ENCODE measurements at places on chromosomes 12 and 14.
A peak's percentile ranks its signal among the peaks of the same experiment; 100 is the strongest.

DNA sequence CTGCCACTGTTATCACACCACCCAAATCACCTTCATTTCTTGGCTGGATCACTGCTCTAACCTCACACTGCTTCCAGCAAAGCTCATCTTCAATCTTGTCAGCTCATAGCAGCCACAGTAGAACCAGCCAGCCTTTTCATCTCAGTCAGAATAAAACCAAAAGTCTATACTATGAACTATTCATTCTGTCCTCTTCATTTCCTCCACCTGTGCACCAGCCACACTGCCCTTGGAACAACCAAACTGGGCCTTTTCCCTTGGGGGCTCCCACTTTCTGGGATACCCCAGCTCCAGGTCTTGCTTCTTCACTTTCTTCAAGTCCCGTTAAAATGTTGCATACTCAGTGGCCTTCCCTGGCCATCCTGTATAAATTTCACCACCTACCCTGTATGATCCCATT, 234.4 kb upstream of the DAAM1 start:
- no peak for DNase-seq

DNA sequence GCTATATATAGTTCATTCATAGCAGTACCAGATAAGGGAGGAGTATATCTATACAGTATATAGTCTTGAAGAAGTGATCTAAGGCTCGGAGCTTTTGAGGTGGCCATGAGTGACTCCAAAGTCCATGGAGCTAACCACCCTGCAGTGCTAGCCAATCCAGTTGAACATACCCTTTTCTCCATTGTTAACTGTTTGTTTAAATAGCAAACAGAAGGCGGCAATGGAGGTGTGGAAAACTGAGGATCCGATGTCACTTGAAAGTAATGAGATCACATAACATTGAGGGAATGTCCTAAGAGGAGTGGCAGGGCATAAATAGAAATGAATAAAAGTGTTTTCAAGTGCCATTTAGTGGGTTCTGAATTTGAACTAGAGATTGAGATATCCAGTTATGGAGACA, 12.4 kb upstream of the SNAPC1 start:
- no peak for DNase-seq

DNA sequence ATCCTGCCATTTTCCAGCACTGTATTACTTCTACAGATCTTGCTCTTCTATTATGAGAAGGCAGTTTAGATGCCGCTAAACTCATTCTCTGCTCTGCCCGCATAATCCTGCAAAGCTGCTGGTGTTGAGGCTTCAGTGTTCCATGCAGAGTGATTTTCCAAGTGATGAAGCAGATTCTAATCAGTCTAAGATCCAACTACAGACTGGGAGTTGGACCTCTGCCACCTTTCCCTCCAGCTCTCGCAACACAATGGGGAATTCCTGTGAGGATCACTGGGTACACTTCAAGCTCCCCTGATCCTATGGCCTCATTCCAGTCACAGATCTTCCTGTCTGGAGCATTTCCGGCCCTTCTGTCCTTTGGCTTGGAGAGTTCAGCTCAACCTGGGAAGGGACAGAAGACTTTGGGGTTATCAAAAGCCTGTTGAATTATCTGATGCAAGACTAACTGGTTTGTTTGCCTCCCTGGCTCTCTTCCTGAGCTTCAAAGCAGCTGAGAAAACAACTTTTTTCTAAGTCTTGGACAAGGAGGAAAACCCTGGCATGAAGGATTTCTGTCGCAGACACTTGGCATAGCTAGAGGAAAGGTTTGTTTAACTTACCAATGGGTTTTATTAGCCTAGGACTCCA, 333.9 kb downstream of the ZFP36L1 start:
- DNase-seq = peak; percentile 95

- DNase-seq = no peak
Measured at GRCh38 chr12:4148418-4149056, 125.0 kb upstream of the CCND2 start.

- DNase-seq = no peak
Measured at GRCh38 chr14:34946699-34947098, 36.1 kb upstream of the SRP54 start.

- no peak for DNase-seq
Measured at GRCh38 chr14:23300687-23301223, 1.9 kb downstream of the PPP1R3E start.

DNA sequence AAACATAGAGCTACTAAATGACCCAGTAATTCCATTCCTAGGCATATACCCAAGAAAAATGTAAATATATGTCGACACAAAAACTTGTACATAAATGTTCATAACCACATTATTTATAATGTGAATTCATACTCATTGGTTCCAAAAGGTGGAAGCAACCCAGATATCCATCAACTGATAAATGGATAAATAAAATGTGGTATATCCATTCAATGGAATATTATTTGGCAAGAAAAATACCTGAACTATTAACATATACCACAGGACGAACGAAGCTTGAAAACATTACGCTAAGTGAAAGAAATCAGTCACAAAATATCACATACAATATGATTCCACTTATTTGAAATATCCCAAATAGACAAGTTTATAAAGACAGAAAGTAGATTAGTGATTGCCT, 99.0 kb upstream of the SOX5 start:
- DNase-seq = no peak

DNA sequence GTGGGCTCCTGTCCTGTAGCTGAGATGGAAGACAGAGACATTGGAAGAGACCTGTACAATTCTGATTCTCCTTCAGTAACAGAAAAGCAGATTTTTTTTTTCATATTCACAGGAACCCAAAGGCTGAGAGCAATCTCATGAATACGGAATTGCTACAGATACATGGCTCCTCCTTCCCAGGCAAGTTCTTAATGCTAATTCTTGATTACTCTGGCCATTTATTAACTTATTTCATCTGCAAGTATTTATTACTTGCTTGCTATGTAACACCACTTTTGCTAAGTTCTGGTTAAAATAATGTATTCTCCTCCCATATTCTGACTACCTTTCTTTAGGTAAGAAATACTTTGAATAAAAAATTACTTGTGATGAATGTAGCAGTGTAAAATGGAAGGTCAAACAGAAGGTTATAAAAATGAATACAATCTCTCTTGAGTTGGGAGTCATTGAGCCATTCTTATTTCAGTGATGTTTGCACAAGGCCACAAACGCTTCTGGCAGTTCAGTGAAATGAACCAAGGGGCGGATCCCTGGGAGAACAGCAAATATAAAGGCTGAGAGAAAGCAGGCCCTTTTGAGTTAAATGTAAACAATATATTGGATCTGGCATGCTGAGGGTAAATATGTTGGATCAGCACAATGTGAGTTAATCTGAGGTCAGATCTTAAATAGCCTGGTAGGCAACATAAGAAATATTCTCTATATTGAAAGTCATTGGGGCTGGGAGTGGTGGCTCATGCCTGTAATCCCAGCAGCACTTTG, 37.6 kb downstream of the MUCL1 start:
- DNase-seq = no peak

- DNase-seq = peak; percentile 58
Measured at GRCh38 chr14:30214461-30215090, 286.9 kb upstream of the PRKD1 start.

GRCh38 chr12:76863005-76863670, 15.7 kb downstream of the CSRP2 start:
- DNase-seq = peak; percentile 93

DNA sequence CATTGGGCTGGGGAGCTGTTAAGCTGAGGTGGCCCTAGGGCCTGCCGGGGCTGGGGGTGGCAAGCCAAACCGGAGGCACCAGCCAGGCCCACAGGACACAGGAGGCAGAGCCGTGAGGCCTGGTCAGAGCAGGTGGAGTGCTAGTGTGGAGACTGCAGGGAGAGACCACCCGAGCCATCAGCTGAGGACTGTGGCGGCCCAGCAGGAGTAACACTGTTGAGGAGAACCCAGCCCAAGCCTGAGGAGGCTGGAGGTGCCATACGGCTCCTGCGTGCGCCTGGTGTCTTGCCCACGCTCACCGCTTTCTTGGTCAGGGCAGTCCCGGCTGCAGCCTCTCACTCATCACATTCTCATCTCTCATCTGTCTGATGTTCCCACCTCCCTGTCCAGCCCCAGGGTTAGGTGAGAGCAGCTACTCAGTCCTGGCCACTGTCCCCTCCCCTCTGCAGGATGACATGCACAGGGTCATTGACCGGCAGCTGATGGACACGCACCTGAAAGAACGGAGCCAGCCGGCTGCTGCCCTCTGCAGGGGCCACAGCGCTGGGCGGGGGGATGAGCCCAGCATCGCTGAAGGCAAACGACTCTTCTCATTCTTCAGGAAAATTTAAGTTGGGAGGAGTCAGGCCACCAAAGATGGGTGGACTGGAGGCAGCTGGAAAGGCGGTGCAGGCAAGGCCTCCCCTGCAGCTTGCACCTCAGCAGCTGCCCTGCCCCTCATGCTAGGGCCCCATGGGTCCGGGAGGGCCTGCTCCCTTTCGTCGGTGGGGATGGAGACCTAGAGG, 23.8 kb downstream of the RAB35 start:
- DNase-seq = no peak

GRCh38 chr14:88551094-88551870, 3.5 kb downstream of the PTPN21 start:
- peak; percentile 72 for DNase-seq

DNA sequence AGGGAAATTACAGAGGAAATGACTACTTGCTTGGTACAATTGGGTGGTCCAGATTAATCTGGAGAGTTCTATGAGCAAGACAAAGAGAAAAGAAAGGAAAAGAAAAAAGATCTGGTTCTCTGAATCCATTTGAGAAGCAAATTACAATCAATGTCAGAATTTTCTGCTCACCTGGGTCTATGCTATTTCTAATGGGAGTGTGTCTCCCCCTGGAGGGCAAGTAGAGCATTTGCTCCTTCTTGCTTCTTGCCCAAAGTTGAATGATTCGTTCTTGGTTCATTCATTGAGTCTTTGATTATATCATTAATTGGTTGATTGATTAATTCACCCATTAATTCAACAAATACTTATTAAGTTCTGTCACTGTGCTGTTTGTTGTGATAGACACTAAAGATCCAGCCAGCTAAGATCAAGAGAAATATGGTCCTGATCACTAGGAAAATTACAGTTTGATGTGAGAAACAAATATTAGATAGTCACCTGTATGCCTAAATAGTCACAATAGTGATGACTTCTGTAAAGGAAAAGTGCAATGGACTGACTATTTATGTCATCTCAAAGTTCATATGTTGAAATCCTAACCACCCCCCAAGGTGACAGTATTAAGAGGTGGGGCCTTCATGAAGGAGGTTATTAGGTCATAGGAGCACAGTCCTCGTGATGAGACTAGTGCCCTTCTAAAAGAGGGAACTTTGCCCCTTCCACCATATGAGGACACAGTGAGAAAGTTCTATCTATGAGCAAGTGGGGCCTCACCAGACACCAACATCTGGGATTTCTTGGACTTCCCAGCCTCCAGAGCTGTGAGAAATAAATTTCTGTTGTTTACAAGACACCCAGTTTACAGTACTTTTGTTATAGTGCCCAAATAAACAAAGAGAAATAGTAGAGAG, 8.0 kb upstream of the ASB8 start:
- DNase-seq = peak; percentile 46

DNA sequence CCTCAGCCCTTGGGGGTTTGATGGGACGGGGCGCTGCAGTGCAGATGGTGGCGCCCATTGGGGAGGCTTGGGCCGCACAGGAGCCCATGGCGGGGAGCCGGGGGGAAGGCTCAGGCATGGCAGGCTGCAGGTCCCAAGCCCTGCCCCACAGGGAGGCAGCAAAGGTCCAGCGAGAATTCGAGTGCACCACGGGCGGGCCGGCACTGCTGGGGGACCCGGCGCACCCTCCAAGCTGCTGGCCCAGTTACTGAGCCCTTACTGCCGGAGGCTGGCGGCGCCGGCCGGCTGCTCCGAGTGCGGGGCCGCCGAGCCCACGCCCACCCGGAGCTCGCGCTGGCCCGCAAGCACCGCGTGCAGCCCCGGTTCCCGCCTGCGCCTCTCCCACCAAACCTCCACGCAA, 34.1 kb upstream of the NUBPL start:
- no peak for DNase-seq

- no peak for DNase-seq
Measured at GRCh38 chr14:76371066-76371465, 4.9 kb upstream of the ESRRB start.

- no peak for DNase-seq
Measured at GRCh38 chr12:27905285-27906126, 67.0 kb downstream of the PTHLH start.

GRCh38 chr12:77151030-77151429, 85.7 kb upstream of the E2F7 start:
- DNase-seq = no peak

GRCh38 chr12:109885616-109886015, 5.3 kb upstream of the GLTP start:
- no peak for DNase-seq

- DNase-seq = no peak
Measured at GRCh38 chr12:120508537-120508936, 12.6 kb downstream of the DYNLL1 start.

- no peak for DNase-seq
Measured at GRCh38 chr12:102965281-102966155, 8.0 kb downstream of the ASCL1 start.

GRCh38 chr14:63249092-63249491, 44.8 kb downstream of the RHOJ start:
- DNase-seq = peak; percentile 88

GRCh38 chr12:81208187-81208911, 130.5 kb downstream of the ACSS3 start:
- no peak for DNase-seq

- no peak for DNase-seq
Measured at GRCh38 chr14:88592031-88592430, 29.2 kb downstream of the ZC3H14 start.

DNA sequence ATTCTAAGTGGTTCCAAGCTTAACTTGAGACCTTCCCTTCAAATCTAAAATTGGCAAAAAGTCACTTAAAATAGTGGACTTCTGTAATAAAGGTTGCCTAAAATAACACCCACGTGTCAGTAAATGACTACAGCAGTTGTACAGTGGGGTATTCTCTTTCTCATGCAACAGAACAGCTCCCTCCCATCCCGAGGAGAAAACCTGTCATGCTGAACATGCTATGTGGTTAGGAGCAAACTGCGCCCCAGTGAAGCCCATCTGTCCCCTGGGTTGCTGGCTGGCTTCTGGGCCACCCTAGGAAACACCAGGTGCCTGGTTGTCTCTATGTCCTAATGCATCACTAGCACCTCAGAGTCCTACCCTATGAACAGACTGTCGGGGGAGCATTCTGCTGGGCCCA, 2.7 kb downstream of the BTBD6 start:
- DNase-seq = no peak

- no peak for DNase-seq
Measured at GRCh38 chr12:24361877-24362580, 412.6 kb upstream of the SOX5 start.

GRCh38 chr14:68546839-68547238, 246.0 kb downstream of the ZFP36L1 start:
- peak; percentile 87 for DNase-seq

- DNase-seq = no peak
Measured at GRCh38 chr12:132695431-132695830, 8.0 kb downstream of the PXMP2 start.

DNA sequence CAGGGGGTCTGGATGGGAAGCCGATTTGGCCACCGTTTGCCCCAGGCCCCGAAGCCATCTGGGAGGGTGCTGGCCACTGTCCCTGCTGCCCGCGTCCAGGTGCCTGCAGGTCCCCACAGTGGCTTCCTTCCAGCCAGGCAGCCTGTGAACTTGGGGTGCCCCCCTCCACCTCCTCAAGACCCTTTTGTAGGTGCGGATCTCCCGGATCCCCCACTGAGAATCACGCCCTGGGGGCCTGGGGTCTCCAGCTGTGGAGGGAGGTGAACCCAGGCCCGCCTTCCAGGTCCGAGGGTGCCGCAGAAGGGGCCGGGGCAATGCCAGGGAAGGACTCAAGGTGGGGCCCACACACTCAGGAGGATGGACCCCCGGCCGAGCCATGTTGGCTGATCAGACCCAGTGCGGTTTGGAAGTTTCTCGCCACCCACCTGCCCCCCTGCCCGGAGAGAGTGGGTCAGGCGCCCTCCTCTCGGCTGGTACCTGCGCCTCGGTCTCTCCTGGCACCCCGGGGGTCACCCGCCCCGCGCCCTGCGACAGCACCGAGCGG, 1.7 kb downstream of the MMP17 start:
- no peak for DNase-seq
